ENCODE measurements at places on chromosomes 1 and 21. TPM values are rescaled to one million over a fixed set of nuclear protein-coding genes. Genes with fewer than 3 reads are reported as not detected.

- DNase-seq = no peak
These were observed 4.4 kb downstream of the NHLH1 start for GRCh38 chr1:160371346-160371631.

- no peak for DNase-seq
These were observed 55.0 kb downstream of the WNT9A start for GRCh38 chr1:227892489-227893299.

- DNase-seq = no peak
These were observed 7.3 kb upstream of the TINAGL1 start for GRCh38 chr1:31568895-31569595.

DNA sequence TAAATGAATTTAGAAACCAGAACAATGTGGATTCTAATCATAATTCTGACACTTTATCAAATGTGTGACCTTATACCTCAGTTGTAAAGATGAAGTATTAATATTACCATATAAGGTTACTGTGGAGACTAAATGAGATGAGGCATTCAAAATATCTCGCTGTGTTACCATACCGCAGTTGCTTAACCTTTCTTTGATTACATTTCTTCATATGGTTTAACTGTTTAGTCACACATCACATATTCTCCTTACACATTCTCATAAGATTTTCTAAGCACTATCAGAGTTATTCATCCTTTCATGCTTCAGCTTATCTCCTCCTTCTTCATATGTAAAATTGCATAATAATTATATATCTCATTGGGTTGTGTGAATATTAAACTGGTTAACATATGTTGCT is 88.9 kb downstream of the LRRC53 start:
- DNase-seq = no peak

- DNase-seq = no peak
These were observed 136.6 kb downstream of the PROX1 start for GRCh38 chr1:214124281-214124805.

TRMT1L gene
- 20.2 TPM for total RNA-seq

DNA sequence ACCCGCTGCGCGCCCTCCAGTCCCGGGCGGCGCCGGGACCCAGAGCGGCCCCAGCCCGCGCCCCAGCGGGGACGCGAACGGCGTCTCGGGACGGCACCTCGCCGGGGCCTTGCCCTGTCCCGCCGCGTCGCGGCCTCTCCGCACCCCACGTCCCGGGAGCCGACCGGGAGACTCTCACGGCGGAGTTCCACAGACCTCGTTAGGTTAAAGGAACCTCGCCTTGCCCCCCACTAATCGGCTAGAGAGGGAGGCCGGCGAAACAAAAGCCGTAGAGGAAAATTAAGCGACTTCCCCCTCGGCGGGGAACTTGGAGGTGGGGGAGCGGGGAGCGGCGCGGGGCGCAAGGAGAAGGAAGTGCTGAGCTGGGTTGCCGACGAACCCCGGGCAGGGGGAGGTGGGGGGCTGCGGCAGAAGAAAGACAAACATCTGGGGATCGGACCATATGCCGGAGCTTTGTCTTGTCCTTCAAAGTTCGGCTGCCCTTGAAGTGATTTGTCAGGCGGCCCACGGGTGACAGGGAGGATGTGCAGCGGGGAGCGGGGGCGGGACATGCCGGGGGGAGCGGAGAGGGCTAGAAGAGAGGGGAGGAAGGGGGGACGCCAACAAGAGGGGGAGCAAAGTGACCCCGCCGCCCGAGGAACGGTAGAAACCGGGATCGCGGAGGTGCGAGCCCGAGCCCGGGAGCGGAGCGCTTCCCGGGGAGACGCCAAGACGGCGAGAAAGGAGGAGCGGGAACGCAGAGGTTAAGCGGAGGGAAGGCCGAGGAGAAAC is 120.0 kb upstream of the RRP15 start:
- peak; percentile 78 for DNase-seq

Data from right cardiac atrium (tissue), 5 donors.